ENCODE measurements at places on chromosomes 1 and 21. TPM values are rescaled to one million over a fixed set of nuclear protein-coding genes. Genes with fewer than 3 reads are reported as not detected.

The FMO2 gene
- not detected for polyA plus RNA-seq

The APOBEC4 gene
- polyA plus RNA-seq = not detected

The PDZK1 gene
- 0.16 TPM for polyA plus RNA-seq

The TEKT2 gene
- 1.2 TPM for polyA plus RNA-seq

The REN gene
- not detected for polyA plus RNA-seq

The PTGER3 gene
- 1.3 TPM for polyA plus RNA-seq

GRCh38 chr1:201181726-201182125 lies 8.9 kb upstream of the IGFN1 start:
- no peak for DNase-seq
- H3K4me3 ChIP-seq = no peak overlapping the region
- H3K27me3 ChIP-seq = no peaks in the 10 kb centered on the region
- H3K4me1 ChIP-seq = peaks cover 16% of the 10 kb centered on the region
- no peak overlapping the region for H3K27ac ChIP-seq

GRCh38 chr21:16865632-16866031 lies 647.2 kb upstream of the CXADR start:
- DNase-seq = no peak
- H3K4me1 ChIP-seq = no peaks in the 10 kb centered on the region
- no peaks in the 10 kb centered on the region for H3K36me3 ChIP-seq
- H3K27ac ChIP-seq = no peak overlapping the region
- H3K4me3 ChIP-seq = no peak overlapping the region

DNA sequence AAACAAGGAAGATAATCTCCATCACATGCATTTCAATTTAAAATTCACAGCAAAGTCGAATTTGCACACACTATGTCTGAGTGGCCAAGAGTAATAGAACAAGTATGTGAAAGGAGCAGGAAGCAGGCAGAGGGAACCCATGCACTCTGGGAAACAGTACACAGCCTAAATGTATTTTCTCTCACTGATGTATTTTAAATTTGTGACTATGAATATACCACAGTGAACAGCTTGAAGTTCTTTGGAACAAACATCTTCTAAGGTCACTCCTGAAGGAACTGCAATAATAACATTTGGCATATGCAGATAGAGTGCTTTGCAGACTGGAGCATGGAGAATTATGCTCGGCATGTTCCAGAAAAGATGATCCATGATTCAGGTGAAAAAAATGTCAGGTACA lies 223.1 kb upstream of the PKN2 start:
- no peak overlapping the region for H3K27ac ChIP-seq
- peaks cover 6% of the 10 kb centered on the region for H3K27me3 ChIP-seq
- no peaks in the 10 kb centered on the region for H3K4me1 ChIP-seq
- H3K36me3 ChIP-seq = no peaks in the 10 kb centered on the region
- no peak overlapping the region for H3K4me3 ChIP-seq

DNA sequence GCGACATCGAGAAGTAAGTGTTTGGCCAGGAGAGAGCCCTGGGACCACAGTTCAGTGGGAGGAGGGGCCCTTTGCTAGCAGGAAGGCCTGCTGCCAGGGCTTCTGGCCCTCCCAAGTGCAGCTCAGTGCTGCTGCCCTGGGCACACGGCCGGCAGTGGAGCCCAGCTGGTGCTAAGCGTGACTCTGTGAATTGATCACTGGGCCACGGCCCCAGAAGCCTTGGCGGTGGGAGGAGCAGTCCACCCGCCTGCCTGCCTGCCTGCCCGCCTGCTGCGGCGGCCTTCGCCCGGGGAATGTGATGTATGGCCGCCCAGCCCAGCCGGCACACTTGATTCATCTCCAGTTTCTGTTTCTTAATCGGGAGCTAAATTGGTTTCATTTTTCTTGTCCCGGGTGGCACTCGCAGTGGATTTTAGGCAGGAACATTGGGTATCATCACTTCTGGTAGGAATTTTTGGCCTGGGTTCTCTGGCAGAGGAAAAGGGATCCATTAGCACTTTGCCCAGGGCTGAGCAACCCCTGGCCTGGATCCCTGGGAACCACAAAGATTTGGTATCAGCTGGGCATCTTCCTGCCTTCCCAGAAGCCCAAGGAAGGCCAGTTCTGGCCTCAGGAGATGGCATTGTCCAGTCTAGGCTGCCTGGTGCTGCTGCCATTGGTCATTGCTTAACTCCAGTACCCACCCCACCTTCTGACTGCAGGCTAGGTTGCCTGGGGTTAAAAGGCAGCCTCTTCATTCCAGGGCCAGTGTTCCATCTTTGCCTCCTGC lies 28.6 kb downstream of the TMEM53 start:
- DNase-seq = no peak
- H3K4me1 ChIP-seq = peaks cover 49% of the 10 kb centered on the region
- no peaks in the 10 kb centered on the region for H3K27me3 ChIP-seq

All from SK-N-SH (cell line).